ENCODE measurements at places on chromosomes 7 and 10.

- DNase-seq, result no peak
Observed at GRCh38 chr7:106249488-106249887, 35.3 kb downstream of the NAMPT start.

DNA sequence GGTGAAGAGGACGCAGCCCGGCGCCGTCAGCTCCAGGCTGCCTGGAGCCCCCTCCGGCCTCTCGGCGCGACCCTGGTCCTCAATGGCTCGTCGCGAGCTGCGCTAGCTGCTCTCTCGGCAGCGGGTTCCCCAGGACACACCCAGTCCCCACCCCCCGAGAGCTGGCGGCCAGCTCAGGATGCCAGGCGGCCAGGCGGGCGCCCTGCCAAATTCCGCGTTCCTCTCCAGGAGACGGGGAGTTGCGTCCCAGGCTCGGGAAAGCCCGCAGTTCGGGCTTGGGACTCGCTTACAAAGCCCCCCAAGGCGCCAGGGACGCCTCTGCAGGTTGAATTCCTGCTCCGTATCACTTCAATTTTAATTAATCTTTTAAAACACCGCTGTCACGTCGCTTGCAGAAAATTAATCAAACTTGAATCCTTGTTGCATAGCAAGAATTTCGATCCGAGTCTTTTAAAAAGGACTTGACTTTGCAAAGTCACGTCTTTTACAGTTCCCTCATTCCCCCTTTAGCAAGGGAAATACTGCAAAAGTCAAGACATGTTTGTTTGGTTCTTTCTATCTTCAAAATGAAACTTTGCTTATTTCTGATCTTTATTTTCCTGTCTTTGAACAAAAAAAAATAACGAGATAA, 28.2 kb downstream of the SKIDA1 start:
- DNase-seq, result peak; percentile 86

- DNase-seq, result no peak
Observed at GRCh38 chr10:61766927-61767326, 104.2 kb downstream of the CABCOCO1 start.

GRCh38 chr7:113087071-113087998, 708 bp upstream of the GPR85 start:
- DNase-seq, result peak; percentile 94

GRCh38 chr7:112858838-112859237, 68.6 kb upstream of the TMEM168 start:
- DNase-seq, result no peak

DNA sequence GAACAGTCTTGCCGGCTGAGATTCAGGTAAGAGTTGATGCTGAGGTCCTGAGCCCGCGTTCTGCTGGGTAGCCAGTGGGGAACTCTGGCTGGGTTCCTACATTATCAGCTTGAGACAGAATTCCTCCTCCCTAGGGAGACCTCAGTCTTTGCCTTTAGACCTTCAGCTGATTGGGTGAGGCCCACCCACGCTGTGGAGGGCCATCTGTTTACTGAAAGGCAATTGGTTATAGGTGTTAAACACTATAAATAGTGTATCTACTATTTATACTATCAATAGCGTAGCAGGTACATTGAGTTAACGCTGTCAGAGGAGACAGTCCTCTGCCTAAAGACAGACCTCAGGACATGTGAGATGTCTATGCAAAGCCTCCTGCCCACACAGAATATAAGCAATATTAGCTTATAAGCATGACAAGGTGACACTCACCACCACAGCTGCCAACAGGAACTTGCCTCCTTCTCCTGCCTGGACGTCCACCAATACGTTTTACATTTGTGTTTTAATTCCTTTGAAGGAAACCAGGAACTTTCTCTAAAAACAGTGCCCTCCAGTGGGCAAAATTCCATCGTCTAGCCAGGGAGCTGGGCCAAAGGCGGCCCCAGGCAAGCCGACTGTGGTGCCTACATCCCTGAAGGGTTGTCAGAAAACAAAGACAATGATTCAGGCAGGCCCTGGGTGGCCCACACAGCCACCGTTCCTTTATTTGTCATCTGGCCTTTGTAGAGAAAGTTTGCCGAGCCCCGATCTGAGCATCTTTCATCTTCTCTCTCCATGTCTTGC, 58.8 kb downstream of the INSIG1 start:
- DNase-seq, result no peak

- DNase-seq, result no peak
Observed at GRCh38 chr10:68997211-68997610, 8.6 kb downstream of the KIFBP start.

DNA sequence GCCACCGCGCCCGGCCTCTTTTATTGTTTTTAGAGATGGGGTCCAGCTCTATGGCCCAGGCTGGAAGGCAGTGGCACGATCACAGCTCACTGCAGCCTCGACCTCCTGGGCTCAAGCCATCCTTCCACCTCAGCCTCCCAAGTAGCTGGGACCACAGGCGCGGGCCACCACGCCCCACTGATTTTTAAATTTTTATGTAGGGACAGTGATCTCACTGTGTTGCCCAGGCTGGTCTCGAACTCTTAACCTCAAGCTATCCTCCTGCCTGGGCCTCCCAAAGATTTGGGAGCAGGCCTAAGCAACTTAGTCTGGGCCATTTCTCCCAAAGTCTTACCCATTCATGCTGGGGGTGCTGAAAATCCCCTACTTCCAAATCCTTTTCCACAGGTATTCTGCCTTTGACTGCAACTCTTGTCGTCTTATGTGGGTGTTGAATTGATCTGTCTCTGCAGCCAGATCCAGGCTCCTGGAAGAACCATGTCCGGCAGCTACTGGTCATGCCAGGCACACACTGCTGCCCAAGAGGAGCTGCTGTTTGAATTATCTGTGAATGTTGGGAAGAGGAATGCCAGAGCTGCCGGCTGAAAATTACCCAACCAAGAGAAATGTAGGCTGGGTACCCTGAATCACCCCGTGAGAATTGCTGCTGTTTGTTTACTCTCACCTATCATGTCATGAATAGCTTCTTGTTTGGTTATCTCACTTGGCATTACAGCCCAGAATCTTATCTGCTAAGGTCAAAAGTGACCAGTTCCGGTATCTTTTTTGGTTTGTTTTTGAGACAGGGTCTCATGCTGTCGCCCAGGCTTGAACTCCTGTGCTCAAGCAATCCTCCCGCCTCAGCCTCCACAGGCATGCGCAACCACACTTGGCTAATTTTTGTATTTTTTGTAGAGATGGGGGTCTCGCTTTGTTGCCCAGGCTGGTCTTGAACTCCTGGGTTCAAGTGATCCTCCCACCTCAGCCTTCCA, 1.1 kb downstream of the ZDHHC4 start:
- peak; percentile 16 for DNase-seq

DNA sequence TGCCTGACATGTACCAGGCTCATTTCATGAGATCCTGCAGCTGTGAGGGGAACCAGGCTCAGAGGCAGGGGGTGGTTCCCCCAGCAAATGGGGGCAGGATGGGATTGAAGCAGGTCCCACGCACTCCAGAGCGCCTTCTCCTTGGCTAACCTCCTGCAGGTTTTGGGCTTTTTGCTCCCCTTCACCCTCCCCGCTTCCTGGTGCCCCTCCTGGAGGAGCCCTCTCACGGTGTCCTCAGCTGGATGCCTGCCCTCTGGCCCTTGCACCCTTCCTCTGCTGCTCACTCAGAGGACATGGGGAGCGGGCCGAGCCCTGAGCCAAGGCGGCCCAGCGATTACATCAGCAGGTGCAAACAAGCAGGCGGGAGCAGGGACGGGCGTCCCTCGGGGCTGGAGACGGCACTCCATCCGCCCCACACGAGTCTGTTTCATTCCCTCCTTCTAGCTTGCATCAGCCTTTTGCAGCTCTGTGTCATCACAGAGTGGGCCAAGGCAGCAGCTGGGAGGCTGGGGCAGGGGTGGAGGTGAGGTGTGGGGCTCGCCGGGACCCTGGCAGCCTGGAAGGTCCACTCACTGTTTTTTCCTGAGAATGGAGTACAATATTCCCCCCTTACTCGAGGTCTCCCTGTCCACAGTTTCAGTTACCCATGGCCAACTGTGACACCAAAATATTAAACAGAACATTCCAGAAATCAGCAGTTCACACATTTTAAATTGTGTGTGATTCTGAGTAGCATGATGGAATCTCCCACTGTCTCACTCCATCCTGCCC, 52.7 kb upstream of the SLC29A3 start:
- peak; percentile 93 for DNase-seq

GRCh38 chr7:137527634-137528033, 184.1 kb upstream of the PTN start:
- DNase-seq, result no peak

DNA sequence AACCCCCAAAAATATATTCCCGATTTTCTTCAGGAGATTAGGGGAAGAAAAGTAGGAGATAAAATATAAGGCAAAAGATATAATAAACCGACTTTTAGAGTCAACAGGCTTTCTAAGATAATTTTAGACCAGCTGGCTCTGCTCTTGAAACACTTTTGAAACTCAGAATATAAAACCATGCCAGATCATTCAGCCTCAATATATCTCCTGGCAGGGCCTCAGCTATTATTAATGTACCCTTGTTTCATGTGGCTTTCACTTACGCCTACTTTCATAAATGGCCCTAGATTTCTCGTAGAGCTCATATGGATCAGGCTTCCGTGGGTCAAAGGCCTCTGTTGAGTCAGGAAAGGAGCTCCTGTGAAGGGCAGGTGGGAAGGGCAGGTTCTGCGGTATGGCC, 396.0 kb downstream of the PHTF2 start:
- no peak for DNase-seq

DNA sequence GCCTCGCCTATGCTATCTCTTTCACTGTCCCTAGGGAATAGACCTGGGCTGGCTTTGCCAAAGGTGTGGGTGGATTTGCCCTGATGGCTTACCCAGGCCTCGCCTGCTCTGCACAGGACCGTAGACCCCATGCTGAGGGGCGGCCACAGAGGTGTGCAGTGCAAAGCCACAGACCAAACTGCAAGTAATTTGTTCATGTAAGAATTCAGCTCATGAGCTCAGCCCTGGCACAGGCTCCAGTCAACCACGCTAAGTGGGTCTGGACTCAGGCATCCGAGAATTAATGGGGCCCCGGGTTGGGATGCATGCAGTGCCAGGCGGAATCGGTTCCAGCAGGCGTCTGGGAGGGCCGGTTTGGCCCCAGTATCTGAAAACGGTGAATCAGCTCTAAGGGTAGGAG, 445.2 kb downstream of the DNAJB6 start:
- no peak for DNase-seq

- no peak for DNase-seq
Observed at GRCh38 chr10:102414749-102415148, 3.8 kb downstream of the PSD start.

GRCh38 chr10:28559618-28560017, 26.7 kb downstream of the WAC start:
- DNase-seq, result no peak

- no peak for DNase-seq
Observed at GRCh38 chr10:4053940-4054339, 268.9 kb upstream of the KLF6 start.

DNA sequence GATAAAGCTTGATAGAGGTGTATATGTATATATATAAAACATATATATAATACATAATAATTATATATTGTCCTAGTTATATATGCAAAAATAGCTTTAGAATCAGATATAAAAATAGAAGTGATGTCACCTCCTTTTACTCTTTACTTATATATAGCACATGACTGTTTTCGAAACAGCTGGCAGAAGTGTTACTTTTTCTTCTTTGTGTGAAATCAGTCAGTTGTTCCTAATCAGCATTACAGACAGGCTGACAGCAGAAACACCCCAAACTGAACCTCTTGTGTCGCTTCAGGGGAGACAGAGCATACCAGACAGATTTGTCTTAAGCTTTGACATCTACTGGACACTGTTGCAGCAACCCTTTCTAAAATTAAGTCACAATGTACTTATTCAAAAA, 684.9 kb upstream of the CELF2 start:
- no peak for DNase-seq

GRCh38 chr10:130487566-130487965, 351.4 kb downstream of the GLRX3 start:
- DNase-seq, result no peak

GRCh38 chr7:2409745-2410414, 6.5 kb downstream of the CHST12 start:
- no peak for DNase-seq

GRCh38 chr7:50448823-50449222, 1.3 kb downstream of the FIGNL1 start:
- no peak for DNase-seq

DNA sequence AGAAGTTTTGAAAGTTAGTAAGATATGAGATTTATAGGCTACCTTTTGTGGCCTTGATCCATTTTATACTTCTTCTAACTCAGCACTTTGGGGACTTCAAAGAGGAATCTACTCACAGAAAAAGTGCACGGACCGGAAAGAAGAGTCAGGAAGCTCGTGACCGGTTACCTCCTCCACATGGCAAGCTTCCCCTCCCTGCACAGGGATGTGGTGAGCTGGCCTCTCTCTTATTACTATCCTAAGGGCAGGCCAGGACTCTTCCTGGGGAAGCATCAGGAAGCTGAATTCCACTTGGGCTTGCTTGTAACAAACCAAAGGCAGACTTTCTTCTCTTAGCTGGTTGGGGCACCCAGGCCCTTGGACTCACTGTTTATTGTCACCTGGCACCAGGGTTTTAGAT, 170.8 kb upstream of the GLI3 start:
- DNase-seq, result no peak

- peak; percentile 50 for DNase-seq
Observed at GRCh38 chr7:45421806-45422205, 152.4 kb upstream of the ADCY1 start.

DNA sequence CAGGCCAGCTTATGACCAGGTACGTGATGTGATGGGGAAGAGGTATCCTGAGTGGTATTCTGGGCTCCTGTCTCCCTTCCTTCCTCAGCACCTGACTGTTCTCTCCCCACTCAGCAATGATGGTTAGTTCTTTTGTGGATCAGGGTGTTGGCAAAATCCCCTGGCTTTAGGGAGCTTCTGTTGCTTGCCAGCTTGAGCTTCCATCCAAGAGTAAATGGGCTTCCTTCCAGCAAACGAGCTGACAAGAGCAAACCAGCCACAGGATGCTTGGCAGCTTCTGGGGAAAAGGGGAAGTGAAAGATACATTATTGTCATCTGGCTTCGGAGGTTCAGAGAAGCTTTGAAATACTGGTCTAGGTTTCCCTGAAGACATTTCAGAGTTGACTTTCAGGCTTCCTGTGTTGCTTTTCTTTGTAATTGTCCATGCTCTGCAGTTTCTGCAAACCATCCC, 5.2 kb downstream of the DUSP5 start:
- peak; percentile 96 for DNase-seq

Data from AG10803 (cell line).